BJ (cell line): ENCODE measurements at places on chromosomes 12 and 14.

- no peak for DNase-seq
Measured at GRCh38 chr12:4915752-4916151, 6.0 kb downstream of the KCNA1 start.

- DNase-seq = no peak
Measured at GRCh38 chr12:50249464-50250182, 33.7 kb downstream of the LIMA1 start.

DNA sequence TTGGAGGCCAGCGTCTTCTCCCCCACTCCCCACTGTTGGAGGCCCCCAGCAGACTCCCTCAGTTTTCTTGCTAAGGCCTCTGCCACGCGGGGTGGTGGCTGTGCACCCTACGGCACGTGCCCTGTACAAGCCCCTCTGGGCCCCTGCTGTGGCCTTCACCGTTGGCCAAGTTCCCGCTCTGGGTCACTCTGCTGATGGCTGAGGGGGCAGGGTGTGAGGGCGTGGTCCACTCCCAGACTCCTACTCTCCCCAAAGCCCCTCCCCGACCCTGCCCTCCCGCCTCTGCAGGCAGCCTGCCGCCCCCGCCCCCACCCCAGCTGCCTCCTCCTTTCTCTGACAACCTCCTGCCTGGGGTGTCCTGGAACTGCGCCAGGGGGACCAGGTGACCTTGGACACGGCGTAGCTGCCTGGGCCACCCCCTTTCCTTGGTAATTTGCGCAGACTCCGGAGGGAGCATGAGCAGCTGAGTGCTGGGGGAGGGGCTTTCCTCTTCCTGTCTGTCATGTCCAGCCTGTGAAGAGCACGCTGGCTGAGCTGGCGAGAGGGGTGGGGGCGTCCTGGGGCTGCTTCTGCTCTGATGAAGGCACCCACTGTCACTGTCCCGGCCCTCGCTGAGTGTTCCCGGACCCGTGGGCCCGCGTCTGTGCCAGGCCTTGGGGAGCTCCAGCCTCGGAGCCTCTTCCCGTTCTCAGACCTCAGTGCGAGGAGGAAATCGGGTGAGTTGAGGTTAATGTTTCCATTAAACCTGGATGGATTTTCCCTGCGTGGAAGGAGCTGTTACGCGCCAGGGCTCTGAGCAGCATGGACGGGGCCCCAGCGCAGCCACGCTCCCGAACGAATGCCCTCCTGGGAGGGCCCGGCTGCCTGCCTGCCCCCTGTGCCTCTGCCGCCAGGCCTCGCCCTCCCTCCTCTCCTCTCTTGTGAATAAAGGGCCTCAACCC lies 85.0 kb downstream of the KIF26A start:
- no peak for DNase-seq

DNA sequence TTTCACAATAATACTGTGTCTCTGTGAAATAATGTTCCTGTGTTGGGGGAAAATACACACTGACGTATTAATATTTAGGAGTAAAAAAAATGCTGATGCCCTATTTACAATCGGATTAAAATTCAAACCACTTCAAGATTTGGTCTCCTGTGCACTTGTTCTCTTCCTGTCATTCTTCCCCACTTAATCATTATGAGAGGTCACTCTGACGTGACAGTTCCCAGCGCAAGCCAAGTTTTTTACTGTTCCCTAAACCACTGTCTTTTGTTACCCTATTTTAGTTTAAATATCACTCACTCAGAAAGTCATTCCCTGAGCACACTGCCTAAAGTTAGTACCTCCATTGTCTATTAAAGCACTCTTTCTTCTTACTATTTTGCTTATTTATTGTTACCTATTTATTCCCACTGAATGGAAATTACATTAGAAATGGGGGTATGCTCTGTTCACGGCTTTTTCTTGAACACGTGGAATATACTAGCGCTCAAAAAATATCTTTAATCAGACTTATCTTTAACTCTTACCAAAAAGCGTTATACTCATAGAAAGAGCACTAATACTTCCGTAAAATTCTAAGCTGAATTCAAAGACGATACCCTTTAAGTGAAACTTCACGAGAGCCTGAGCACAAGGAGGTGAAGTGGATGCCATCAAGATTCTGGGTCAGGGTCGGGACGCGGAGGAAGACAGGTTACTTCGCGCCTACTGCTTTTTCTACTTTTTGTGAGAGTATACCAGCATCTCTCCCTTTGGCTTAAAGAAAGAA lies 670 bp upstream of the PSMA3 start:
- DNase-seq = no peak

- DNase-seq = no peak
Measured at GRCh38 chr12:6602526-6602925, 4.7 kb downstream of the CHD4 start.

DNA sequence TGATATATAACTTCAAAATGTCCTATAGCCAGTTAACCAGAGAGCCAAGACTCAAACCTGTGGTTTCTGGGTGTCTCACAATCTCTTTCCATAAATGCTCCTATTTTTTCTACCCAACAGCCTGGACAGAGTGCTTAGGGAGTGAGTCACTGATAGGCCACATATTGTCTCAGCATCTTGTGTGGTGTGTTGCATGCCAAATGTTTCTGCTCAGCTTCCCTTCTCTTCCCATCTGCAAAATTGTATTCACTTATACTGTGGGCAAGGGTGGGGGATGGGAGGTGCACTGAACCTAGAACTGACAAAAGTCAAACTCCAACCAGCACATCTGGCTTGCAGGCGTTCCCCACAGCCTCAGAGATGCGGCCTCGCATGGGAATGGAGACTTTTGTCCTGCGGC lies 123.3 kb downstream of the KCNA5 start:
- peak; percentile 91 for DNase-seq
